ENCODE measurements at places on chromosomes 6 and 20. TPM values are rescaled to one million over a fixed set of nuclear protein-coding genes. Genes with fewer than 3 reads are reported as not detected.

DNA sequence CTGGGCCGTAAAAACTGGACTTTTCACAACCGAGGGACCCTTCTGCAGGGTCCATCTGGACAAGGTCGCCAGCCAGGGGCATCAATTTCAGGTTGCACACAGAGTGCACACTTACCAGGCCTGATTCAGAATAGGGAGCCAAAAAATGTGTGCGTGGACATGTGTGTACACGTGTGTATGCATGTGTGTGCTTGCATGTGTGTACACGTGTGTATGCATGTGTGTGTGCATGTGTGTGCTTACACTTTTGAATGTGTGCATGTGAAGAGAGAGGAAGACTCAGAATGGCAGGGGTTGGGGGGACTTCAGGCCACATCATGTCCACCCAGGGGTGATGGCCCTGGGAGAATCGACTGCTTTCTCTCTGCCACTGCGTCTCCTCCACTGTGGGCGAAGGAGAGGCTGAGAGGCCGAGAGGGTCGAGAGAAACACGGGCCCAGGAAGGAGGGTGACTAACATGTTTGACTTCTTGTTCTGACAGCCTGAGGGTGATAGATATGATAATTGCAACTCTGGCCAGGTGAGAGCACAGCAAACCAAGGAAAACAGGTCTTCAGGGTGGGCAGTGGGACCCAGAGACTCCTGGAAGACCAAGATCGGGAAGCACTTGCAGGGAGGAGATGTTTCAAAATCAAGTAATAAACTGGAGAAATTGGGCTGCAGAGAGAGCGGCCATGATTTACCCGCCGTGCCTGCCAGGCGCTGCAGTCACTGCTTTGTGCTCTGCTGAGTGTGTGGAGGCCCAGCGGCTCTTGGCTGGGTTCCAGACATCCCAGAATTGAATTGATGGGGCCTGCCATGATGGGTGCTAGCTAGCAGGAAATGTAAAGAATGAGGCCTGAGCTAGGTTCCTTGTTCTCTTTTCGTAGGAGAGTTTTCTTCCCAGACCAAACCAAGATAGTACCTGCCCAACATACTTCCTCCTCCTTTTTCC, 310.8 kb downstream of the QKI start:
- no peak for DNase-seq

- DNase-seq, result peak; percentile 89
Observed at GRCh38 chr20:22339091-22339881, 245.1 kb downstream of the FOXA2 start.

DNA sequence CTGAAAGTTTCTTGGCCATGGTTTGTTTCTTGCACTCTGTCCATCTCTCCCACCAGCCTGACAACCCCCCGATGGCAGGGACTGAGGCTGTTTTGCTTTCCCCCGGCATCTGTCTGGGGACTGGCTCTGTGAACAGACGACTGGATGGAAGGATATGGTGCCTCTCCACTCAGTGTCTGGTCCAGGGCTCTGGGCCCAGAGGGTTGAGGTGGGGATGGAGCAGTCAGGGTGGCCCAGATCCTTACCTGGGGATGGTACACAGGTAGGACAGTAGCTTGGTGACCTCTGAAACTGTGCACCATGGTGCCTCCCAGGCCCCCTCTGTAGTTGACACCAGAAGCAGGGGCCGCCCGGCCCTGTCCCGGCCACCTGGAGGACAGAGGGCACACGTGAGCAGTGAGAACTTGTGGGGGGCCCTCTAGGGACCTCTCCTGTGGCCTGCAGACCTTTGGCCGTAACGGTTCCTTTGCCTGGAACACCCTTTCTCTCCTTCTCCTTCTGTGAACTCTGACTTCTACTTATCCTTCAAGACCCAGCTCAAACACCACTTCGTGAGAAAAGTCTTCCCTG, 29.5 kb downstream of the KIAA1755 start:
- no peak for DNase-seq

The ENPP1 gene
- total RNA-seq, result 27.7 TPM

The SNAP91 gene
- total RNA-seq, result 2.9 TPM

The OSER1 gene
- total RNA-seq, result 45.6 TPM

The HLA-DQB1 gene
- not detected for total RNA-seq

- DNase-seq, result no peak
Observed at GRCh38 chr6:123668063-123668462, 31.3 kb upstream of the TRDN start.

DNA sequence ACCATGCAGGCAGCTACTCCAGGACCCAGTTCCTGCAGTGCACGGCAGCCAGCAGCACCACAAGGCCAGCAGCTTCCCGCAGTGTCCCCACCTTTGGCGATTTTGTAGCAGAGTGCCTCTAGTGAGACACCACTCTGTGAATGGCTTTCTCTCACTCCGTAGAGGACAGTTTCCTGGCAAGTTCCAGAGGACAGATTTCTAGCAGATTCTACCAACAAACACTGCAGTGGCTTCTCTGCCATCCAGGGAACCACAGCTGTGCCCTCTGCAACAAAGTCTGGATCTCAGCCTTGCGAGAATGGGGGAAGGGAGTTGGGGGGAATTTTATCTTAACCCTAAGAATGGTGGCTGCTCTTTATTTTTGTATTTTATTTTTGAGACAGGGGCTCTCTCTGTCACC, 28.7 kb downstream of the SNHG17 start:
- DNase-seq, result no peak

The ZC2HC1B gene
- not detected for total RNA-seq

- no peak for DNase-seq
Observed at GRCh38 chr6:125781314-125781868, 9.4 kb upstream of the NCOA7 start.

The MMS22L gene
- 14.3 TPM for total RNA-seq

DNA sequence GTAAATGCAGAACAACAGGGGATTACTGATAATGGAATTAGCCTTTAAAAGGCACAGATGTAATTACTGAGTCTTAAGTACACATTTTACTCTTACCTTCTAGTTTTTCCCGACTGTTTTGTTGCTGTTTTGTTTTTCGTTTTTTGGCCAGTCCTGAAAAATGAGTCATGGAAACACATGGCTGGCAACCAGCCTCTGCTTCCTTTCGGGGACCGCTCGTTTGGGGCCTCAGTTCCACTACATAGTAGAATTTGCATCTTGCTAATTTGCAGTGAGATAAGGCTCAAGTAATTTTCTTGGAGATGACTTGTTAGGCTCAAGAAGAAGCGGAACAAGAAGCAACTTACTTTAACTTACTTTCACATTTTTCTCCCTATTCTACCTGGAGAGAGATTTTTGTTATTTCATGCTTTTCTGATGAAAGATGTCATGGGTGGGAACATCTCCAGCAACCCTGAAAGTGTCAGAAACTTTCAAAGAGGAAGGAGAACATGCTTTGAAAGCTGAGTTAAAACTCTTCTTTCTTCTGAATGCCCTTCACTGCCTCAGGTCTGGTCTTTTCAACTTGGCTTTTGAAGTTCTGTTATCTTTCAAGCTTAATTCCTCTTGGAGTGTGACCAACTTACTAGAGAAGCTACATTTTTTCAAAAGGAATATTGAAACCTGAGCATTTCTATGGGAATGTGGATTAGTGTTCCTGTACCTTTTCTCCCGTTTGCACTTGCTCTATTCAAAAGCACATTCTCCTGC, 71.5 kb upstream of the HDAC2 start:
- peak; percentile 31 for DNase-seq

GRCh38 chr6:125818225-125818657, 27.5 kb downstream of the NCOA7 start:
- no peak for DNase-seq

The HCK gene
- total RNA-seq, result 3.7 TPM

The CST5 gene
- total RNA-seq, result not detected

The AIF1 gene
- total RNA-seq, result 10.9 TPM

DNA sequence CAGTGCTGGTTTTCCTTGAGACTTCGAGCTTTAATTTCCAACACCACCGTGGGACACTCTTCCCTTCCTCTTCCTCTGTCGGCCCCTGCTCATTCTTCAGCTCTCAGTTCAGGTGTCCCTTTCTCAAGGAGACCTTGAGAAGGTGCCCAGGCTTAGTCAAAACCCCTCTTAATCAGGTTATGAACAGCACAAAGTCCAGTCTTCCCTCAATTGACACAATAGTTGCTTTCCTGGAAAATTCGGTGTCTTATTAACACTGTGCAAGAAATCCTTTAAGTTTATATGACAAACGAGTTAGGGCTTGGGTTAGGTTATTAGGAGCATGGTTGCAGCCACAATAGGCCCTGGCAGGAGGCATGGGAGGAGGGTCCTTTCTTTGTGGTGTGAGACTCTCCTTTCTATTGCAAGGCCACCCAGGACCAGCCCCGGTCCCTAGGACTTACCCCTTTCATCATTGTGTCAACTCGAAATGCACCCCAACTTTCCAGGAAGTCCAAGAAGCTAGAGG, 1.5 kb upstream of the NSFL1C start:
- DNase-seq, result no peak

GRCh38 chr6:139917951-139918630, 543.6 kb upstream of the CITED2 start:
- no peak for DNase-seq

DNA sequence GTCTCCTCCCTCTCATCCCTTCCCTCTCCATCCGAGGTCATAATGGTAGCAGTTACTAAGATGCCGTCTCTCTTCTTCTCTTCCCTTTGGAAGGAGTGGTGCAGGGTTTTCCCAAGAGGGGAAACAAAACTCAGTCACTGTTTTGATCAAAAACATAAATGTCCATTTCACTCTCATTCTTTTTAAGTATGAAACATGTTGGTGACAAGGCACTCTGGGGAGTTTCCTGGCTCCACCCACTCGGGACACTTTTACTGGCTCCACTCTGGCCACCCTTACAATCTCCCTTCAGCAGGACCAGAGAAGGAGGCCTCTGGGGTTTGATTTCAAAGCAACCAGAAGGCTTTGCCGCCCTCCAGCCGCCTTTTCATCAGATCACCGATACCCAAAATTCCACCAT, 57.0 kb downstream of the FGD2 start:
- no peak for DNase-seq

- no peak for DNase-seq
Observed at GRCh38 chr6:37041521-37041920, 36.1 kb downstream of the FGD2 start.

DNA sequence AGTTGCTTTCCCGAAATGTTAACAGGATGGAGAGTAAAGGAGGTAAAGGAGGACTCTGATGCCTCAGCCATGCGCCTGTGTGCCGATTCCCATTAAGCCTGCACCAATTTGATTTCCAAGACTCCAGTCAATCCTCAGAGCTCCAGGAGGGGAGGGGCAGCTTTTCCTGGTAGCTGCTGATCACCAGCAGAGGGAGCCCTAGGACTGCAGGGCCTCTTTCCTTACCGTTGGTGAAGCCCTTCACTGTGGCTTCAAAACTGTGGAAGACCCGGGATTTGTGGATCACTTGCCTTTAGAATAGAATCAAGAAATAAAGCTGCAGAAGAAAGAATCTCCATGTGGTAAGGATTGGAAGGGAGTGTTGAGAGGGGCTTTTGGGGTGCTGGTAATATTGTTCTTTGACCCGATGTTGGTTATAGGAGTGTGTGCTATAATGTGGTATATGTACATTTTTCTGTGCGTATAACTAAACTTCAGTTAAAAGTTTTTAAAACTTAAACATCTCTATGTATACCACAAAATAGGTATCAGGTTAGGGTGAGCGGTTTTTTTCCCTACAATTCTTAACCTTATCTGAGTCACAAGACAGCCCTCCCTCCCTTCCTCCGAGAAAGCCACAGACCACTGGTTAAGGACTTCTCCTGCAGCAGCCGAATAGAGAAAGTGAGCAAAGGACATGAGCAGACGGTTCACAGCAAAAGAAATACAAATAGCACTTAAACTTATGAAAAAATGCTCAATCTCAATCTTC, 6.9 kb upstream of the OSER1 start:
- DNase-seq, result peak; percentile 64

The MCHR2 gene
- total RNA-seq, result not detected

- DNase-seq, result peak; percentile 33
Observed at GRCh38 chr6:55669028-55669427, 90.0 kb upstream of the HMGCLL1 start.

DNA sequence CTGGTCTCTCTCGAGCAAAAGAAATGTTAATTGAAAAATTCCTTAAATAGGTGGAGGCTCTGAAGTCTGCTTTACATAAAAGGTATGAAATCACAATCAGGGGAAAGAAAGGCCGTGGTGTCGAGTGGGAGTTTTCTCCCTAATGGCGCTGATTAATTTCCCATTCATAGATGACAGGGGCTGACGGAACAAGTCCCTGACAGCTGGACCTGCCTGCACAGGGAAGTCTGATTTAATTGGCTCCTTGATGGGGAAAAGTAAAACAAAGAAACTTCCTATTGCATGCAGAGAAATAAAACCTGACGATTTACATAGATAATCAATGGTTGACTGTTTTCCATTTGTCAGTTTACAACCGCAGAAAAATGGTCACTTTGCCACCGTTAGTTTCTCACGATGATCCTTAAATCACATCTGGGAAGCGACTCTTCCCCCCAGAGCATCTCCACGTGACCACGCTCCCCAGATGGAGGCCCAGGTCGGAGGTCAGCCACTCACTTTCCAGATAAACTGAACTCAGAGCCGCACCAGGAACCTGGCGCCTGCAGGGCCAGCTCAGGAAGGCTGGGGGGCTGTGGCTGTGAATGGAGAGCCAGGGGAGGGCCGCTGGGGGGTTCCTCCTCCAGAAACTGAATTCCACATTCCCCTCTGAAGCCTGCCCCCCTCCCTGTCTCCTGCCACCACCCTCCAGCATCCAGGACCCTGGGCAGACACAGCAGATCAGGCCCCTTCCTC, 55.3 kb downstream of the DLL1 start:
- DNase-seq, result no peak

- no peak for DNase-seq
Observed at GRCh38 chr6:100115407-100116101, 121.5 kb upstream of the MCHR2 start.

The SENP6 gene
- 173 TPM for total RNA-seq

- no peak for DNase-seq
Observed at GRCh38 chr6:134534708-134535149, 216.8 kb upstream of the SGK1 start.

GRCh38 chr20:47475419-47476044, 26.2 kb upstream of the NCOA3 start:
- DNase-seq, result no peak

The PLCG1 gene
- total RNA-seq, result 104 TPM

DNA sequence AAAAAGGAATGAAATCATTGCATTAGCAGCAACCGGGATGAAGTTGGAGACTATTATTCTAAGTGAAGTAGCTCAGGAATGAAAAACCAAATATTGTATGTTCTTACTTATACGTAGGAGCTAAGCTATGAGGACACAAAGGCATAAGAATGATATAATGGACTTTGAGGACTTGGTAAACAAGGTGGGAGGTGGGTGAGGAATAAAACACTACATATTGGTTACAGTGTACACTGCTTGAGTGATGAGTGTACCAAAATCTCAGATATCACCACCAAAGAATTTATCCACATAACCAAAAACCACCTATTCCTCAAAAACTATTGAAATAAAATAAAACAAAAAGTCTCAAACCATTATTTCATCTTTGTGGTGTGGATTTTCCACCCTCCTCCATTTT, 593.5 kb downstream of the TENT5A start:
- no peak for DNase-seq

The MCCD1 gene
- total RNA-seq, result not detected

DNA sequence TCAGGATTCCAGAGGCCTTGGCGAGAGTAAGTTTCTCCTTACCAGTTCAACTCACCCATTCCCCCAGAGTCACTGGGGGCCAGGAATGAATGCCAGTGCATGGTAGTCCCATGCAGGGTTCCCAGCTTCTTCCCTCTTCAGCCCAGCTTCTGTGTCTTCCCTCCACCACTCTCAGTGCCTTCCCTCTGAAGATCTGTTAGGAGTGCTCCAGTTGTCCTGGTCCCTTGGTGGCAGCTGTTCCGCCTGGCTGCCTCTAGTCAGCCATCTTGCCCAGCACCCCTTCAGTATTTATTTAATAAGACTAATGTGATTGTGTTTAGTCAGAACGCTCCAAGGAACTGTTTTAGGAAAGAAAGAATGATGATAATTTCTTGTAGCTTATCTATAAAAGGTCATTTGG, 23.1 kb downstream of the FIG4 start:
- DNase-seq, result no peak

Data from tongue (tissue), 3 donors.